Activated T-helper 9 cell treated with anti-CD3 and anti-CD28 coated beads, Interleukin-2, amount 50 U/mL, for 16 hours (primary cell): ENCODE measurements at places on chromosomes 5 and 9.

- no peak for DNase-seq
These were observed 2233.8 kb upstream of the C9orf72 start for GRCh38 chr9:29806937-29807618.

- no peak for DNase-seq
These were observed 819.9 kb upstream of the GRAMD2B start for GRCh38 chr5:125603321-125603720.

DNA sequence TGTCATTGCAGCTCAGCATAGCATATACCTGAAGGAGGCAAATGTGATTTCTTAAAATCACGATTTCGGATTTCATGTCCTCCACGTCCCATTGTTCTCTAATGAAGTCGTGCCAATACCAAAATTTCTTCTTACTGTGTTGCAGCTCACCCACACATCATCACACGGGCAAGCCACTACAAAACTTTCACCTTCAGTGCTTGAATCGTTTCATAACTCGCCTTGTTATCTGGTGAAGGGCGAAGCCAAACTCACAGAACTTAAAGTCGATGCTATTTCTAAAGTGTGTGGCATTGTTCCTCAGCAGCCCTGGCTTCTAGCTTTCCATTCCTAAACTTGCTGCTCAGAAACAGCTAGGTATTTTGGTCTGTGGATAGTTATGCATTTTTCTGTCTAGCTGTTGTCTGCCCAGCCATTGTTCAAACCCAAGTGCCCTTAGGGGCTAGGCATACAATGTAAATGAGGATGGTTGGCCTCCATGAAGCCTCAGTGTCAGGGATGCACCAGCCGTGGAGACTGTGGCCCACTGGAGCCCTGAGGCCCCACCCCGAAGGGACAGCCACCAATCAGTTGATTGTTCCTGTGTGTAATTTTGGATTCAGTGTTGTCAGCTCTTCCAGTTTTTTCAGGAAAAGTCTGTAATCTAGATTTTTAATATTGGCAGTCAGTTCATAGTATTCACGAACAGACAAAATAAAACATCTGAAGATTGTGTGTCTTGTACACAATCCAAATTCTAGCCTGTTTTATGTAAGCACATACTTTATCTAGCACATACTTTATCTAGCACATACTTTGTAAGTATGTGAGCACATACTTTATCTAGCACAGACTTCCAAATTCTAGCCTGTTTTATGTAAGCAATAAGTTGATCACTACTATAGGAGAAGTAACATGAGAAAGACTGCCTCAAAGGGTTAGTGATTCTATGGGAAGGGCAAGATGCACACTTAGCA is 112.8 kb downstream of the DAPK1 start:
- no peak for DNase-seq

- no peak for DNase-seq
These were observed 89.2 kb downstream of the FOXD1 start for GRCh38 chr5:73359395-73359794.

- no peak for DNase-seq
These were observed 16.4 kb upstream of the PPP2R2B start for GRCh38 chr5:146894753-146895521.

DNA sequence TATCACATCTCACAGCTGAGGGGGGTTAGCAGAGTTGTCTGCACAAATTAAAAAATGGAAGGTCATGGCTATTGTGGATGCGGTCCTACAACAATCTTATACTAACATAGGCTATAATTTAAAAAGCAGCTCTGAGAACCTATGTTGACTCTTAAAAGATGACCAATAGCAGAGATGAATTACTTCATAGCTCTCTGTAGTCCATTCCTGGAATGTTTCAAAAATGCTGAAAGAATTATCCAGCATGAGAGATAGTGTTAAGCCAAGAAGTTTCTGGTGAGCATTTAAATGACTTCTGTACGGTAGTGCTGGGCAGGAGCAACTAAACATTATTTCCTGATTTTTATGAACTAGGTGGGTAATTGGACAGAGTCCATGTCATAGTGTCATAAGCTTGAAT is 218.2 kb upstream of the NUDT12 start:
- DNase-seq = no peak

DNA sequence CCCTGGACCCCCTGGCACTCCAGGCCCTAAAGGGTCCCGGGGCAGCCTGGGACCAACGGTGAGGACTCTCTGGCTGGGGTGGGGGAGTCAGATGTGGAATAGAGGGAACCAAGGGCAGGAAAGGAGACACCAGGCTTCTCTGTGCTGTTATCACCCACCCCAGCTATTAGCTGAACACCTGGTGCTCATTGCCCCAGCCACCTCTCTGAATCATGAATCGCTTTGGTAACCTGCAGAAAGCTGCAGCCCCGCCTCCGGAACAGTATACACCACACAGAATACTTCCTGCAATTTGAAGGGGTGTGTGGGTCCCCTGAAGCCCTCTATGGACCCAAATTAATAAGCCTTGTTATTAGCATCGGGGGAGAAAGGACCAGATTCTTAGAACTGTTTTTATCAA is 40.4 kb upstream of the ORM1 start:
- DNase-seq = no peak

DNA sequence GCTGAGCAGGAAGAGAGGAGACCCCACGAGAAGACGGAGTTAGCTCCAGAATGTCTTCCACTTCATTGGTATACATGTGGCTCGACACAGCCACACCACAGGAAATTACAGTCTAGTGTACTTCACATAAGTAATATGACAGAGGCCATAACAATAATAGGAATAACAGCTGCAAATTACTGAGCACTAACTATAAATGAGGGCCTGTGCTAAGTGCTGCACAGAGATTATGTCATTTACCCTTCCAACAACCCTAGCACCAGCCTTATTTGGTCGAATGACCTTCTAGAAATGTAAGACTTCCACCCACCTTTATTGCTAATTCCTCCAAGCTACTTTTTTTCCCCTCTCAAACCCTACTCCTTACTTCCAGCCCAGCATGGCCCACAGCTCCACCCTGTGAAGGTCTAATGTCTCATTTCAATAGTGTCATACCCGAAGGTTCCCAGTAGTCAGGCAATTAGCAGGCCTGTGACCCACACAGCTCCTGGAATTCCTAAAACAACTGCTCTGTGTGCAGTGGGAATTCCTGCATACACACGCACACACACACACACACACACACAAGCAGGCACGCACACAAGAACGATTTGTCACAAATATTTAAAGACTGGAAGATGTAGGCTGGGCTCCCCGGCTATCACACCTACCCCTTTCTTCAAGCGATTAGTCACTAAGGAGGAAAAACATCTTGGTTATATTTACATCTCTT is 134.5 kb downstream of the FRMD3 start:
- no peak for DNase-seq

DNA sequence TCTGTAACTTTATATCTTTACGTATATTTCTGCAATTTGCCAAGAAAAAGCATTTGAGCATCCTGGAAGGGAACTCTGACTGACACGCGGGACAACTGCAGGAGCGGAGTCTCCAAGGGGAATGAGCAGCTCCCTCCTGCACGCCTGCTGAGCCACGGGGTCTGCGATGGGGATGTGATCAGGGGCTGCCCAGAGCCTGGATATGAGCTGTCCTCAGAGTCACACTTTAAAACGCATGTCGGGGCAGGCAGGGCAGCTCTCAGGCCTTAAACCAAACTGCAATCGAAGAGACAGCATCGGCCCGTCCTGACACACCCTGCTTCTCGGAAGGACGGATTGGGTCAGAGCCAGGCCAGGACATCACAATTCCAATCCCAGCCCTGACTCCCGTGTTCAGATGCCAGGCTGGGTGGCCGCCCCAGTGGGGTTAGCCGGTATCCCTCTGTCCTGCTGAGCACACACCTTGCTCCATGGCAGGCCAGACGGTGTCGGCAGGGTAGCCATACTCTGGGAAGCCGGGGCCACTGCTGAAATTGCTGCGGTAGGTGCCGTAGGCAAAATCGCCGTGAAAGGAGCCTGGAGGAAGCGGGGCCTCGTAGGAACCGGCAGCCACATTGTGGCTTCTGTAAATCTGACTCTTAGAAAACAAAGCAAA is 17.2 kb downstream of the SEC16A start:
- DNase-seq = no peak

DNA sequence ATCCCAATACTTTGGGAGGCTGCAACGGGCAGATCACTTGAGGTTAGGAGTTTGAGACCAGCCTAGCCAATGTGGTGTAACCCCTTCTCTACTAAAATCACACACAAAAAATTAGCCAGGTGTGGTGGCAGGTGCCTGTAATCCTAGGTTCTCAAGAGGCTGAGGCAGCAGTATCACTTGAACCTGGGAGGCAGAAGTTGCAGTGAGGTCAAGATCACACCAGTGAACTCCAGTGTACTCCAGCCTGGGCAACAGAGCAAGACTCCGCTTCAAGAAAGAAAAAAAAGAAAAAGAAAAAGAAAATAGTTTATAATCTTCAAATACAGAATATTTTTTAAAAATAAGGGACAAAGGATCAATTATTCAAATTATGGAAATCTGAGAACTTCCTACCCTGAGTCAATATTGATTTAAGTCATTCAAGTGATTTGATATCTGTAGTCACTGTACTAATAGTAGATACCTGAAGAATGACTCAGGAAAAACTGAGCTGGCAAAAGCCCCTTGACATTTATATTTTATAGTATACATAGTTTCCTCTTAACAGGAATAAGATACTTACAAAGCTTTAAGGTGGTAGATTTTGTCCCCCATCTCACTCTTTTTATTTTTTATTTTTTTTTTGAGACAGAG is 61.8 kb downstream of the PTBP3 start:
- no peak for DNase-seq

DNA sequence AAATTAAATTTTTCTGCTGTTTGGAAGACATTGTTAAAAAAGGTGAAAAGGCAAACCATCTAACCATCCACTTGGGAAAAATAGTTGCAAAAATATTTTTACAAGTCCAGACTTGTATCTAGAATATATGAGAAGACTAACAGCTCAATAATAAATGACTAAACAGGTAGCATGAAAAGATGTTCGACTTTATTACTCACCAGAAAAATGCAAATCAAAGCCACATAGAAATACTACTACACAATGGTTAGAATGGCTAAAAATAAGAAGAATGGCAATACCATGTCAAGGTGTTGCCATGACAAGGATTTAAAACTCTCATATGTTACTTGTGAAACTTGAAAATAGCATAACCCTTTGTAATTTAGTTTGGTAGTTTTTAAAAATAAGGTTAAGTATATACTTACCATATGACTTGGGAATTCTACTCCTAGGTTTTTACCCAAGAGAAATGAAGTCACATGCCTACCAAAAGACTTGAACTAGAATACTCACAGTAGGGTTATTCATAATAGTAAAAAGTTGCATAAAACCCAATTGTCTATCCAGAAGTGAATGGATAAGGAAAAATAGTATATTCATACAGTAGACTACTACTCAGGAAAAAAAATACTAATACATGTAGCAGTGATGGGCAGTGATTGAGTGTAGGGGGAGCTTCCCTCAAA is 93.8 kb downstream of the VPS13A start:
- no peak for DNase-seq

DNA sequence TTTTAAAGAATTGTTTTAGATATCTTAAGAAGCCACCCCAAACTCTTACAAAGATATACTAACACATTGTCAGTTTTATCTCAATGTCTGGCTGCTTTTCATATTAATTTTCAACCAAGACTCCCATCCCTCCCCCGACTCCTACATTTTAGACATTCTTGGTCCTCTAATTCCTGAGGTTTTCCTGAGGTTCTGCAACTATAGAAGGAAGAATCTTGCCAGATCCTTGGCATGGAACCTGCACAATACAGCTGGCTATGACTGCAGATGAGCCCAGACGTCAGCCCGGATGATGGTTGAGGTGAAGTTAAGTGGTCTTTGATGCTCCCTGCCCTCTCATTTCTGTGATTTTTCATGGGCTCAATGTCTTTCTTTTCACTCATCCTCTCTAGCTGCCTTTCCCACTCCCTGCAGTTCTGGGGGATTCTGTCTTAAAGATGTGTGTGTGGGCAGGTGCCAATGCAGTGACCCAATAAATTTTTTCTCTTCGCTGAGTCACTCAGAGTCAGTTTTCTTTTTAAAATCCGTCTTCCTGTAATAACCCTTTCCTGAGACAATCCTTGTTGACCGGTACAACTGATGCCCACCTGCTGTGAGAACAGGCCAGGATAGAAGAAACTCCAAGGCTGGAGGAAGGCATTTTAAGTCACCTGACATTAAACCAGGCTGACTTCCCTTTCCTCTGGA is 237.8 kb upstream of the GAS1 start:
- no peak for DNase-seq

DNA sequence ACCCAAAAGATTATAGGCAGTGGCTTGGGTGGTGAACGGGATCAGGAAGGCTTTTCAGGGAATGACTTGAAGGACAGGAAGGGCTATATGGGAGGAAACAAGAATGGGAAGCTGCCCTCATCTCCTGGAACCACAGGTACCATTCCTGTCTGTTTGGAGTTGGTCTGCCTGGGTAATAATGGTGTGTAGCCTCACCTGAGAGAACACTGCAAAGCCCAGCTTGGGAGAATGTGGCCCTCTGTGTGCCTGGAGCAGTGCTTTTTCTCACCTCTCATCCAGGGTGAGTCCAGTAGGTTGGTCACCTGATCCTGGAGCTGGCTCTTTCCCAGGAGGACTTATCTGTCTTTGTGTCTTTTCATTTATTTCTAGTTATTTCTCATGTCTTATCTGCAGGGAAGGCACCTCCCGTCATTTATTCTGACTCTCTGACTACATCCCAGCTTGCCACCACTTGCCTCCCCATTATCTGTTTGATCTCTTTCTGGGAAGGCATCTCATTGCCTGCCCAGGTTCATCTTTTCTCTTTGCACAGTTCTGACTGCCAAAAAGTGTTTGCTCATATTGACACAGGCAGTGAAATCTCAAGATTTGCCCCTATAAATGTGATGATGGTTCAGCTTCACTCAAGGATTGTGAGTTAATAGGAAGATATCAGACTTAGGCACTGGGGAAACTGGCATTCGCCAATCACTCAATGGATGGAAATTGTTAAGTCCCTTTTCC is 22.5 kb upstream of the OR2S2 start:
- DNase-seq = no peak

DNA sequence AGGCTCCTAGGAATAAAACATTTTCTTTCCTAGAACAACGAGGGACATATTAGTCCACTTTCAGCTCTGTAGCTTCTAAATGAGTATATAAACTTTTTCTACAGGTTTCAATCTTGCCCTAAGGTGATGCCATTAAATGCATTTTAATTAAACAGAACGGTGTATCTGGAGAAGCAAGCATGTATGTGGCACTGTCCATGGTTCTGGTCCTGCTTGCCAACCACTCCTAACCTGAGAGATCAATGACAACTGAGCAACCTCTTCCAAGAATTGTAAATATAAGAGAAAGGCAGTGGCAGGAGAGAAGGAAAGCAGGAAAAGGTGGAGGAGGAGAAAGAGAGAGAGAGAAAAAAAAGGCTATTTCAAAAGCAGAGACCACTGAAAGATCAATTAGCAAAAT is 95.6 kb upstream of the SPOCK1 start:
- no peak for DNase-seq

- DNase-seq = no peak
These were observed 54.5 kb upstream of the NUDT12 start for GRCh38 chr5:103617090-103617489.
